ENCODE measurements at places on chromosomes 11 and 22.

DNA sequence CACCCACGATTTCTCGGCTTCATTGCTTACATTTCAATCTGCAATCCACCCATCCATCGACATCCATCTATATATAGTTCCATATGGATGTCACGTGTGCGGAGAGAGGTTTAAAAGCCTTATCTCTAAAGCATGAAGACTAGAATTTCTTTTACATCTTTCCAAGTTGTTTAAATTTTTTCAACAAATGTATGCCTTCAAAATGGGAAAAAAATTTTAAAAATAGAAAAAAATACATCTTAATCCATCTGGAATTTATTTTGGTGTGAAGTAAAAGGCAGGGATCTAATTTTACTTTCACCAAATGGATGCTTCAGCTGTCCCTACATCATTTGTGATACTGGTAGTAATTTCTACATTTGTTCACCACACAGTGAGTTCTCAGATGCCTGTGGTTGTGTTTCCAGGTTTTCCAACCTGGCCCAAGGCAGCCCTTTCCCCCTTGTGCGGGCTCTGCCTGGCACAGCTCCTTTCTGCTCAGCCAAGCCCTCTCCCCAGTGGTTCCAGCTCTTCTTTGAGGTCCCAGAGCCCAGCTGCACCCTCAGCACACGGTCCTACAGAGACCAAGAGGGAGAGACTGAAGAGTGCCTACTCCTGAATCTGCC is 37.6 kb upstream of the KLHL35 start:
- no peak for DNase-seq

- DNase-seq = no peak
Measured at GRCh38 chr11:19689281-19690000, 23.2 kb upstream of the NAV2 start.

DNA sequence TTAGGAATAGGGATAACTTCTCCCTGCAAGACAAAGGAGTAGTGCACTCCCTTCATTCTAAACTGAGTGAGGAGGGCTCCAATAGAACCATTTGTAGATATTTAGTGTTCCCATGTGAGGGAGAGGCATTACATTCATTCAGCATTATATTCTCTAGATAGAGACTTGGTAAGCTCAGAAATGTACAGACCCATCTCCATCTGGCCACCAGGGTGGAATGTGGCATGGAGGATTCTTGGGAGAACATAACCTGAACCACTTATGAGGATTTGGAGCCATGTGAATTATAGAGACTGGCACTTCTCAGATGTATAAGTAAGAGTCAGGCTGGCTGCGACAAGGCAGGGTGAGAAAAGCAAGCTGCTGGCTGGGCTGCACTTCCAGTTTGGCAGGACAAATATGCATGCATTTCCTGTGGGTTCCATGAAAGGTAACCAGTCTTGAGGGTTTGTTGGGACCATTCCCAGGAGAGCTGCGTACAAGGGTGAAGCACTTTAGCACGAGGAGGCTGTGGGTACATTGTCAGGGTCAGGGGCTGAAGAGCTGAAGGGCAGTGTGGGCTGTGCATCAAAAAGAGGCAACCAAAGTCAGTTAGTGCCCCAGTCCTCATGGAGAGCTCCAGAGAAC is 9.2 kb downstream of the RRP8 start:
- DNase-seq = no peak

GRCh38 chr11:57191311-57192219 is 9.8 kb downstream of the LRRC55 start:
- DNase-seq = no peak

DNA sequence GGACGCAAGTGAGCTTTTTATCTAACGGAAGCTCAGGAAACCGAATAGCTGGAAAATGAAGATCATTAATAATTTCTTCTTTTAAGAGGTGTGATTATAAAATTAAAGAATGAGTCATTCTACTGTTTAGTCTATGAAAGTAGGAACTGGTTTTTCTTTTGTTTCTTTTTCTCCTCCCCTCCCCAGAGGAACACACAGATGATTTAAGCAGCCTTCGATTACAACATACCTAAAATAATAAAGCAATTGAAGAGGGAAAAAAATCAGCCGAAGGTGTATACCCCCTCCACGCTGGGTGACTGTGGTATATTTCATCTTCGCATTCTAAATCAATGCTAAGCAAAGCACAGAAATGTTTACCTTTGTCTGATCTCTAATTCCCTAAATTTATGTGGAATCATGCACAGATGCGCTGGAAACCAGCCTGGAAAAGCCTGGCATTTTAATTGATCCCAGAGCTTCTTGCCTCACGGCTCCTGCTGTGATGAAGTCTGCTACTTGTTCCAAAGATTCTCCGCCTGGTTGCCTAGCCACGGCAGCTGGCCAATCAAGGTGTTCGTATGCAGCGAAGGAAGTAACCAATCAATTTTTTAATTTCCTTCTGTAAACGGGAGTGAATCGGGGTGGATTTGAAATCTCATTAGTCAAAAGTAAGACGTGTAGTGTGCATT is 133.9 kb downstream of the FANCF start:
- peak; percentile 85 for DNase-seq

Data from GM23248 (cell line).